ENCODE measurements at places on chromosomes 7 and 10. TPM values are rescaled to one million over a fixed set of nuclear protein-coding genes. Genes with fewer than 3 reads are reported as not detected.

TACC2 gene
- total RNA-seq, result 1.8 TPM

EFCAB10 gene
- total RNA-seq, result not detected

AQP1 gene
- 22.2 TPM for total RNA-seq

BAMBI gene
- total RNA-seq, result 13.1 TPM

HTR5A gene
- not detected for total RNA-seq

Measured in smooth muscle cell of the coronary artery (primary cell).